Right renal cortex interstitium (tissue), 3 donors: ENCODE measurements at places on chromosomes 4 and X. TPM values are rescaled to one million over a fixed set of nuclear protein-coding genes. Genes with fewer than 3 reads are reported as not detected.

DNA sequence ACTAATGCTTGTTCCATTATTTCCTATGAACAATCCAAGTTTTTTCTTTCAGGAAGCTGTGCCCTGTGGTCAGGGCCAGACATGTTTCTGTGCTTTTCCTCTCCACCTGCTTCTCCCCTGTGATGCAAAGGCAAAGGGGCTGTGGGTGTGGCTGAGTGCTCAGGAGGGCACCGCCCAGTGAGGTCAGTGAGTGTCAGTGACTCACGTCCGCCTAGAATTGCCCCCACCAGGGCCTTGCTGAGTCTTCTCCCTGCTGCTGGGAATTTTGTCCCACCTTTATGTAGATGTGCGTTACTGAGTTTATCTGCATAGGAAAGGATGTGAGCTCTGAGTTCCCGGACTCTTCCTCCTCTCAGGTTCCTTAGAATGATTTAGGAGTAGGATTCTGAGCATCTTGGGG, 283.2 kb downstream of the DCHS2 start:
- no peak for DNase-seq

- DNase-seq, result no peak
Observed at GRCh38 chrX:47831788-47832187, 4.9 kb upstream of the ZNF81 start.

DNA sequence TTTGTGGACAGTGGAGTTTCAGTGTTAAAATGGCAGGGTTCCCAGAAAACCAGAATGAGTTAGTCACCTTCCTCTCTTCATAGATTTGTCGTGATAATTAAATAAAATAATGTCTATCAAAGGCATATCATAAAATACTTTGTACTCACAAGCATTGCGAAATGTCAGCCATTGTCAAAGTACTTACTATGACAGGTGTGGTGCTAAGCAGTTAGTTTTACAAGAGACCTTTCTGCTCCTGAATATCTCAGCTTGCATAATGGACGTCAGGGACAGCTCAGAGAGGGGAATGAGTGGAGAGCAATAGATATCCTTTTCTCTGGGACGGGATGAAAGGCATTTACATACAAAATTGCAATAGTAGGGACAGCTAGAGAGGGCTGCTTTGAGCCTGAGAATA, 560.9 kb downstream of the KCNIP4 start:
- DNase-seq, result no peak

C4orf36 gene
- 1.9 TPM for polyA plus RNA-seq

DNA sequence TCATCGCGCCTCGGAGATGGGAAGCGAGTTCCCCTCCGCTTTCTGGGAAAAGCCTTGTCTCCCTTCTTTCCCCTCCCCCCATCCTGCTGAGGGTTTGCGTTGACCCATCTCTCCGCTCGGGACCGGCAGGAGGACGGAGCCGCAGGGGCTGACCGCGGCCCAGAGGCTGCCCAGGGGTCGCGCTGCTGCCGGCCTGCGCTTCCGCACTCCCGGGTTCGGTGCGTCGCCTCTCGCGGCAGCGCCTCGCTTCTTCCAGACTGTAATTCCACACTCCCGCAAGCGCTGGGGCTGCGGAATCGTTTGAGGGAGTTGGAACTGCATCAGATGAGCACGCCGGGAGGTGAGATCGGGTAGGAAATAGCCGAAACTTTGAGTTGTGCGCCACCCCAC, 88.3 kb downstream of the BCOR start:
- no peak for DNase-seq

DNA sequence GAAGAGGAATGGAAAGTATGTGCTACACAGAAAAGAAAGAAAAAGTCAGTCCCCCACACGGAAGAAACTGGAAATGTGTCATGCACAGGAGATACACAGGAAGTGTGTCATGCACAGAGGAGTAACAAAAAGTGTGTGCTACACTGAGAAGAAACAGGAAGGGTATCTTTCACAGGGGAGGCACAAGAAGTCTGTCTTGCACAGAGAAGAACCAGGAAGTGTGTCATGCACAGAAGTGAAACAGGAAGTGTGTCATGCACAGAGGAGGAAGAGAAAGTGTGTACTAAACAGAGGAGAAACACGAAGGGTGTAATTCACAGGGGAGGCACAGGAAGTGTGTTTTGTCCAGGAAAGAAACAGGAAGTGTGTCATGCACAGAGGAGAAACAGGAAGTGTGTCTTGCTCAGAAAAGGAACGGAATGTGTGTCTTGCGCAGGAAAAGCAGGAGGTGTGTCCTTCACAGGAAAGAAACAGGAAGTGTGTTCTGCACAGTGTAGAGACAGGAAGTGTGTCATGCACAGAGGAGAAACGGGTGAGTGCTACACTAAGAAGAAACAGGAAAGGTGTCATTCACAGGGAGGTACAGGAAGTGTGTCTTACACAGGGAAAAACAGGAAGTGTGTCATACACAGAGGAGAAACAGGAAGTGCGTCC, 527.2 kb upstream of the PRKX start:
- no peak for DNase-seq

DGAT2L6 gene
- not detected for polyA plus RNA-seq

IL13RA2 gene
- 1.8 TPM for polyA plus RNA-seq

GRCh38 chr4:176539091-176539784, 219.5 kb downstream of the SPCS3 start:
- DNase-seq, result no peak

- no peak for DNase-seq
Observed at GRCh38 chrX:145673841-145674240, 143.8 kb upstream of the SLITRK2 start.

DNA sequence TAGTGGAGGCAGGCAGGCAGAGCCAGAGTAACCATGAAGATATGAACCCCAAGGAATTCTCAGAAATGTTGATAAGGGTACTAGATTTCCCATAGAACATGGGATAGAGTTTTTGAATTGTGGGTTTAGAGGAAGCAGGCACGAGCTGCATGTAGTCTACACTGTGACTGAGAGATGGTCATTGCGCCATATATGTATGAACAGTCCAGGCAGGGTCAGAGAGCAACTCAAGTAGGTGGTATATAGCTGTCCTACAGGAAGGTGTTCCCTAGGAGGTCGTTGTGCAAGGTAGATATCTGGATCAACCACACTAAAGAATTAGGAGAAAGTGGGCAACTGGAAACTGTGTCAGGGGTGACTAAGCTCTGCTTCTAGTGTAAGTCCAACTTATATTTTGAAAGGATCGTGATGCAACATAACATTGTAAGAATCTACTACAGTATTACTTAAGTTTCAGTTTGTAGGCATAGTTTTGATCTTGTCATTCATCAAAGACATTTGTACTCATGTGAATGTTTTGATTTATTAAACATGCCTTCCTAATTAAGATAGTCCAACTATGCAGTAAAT, 94.6 kb downstream of the HPGD start:
- DNase-seq, result no peak

CYLC1 gene
- not detected for polyA plus RNA-seq

SRPX2 gene
- 10.8 TPM for polyA plus RNA-seq

CT47A7 gene
- not detected for polyA plus RNA-seq

- DNase-seq, result no peak
Observed at GRCh38 chr4:82839624-82840023, 41.0 kb upstream of the SCD5 start.
